ENCODE measurements at places on chromosomes 12 and 14. TPM values are rescaled to one million over a fixed set of nuclear protein-coding genes. Genes with fewer than 3 reads are reported as not detected.
A peak's percentile ranks its signal among the peaks of the same experiment; 100 is the strongest.

TGFB3 gene
- polyA plus RNA-seq: 7.9 TPM

DNA sequence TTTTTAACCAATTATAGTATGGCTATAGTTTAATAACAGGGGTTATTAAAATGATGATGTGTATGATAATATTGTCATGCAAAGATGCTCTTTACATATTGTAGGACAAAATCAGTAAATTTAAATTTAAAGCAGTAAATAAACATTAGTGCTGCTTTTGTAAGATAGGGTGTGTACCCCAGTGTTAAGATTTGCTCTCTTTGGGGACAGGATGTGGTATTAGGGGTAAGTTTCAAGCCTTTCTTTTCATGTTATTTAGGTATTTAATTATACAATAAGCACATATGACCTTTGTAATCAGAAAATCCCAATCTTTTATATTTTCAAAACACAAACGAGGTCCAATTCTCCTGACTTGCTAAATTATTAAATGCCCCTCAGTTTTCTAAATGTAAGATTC, 39.7 kb upstream of the RPH3A start:
- no peaks in the 10 kb centered on the region for H3K36me3 ChIP-seq
- no peak for DNase-seq
- no peaks in the 10 kb centered on the region for H3K27me3 ChIP-seq
- no peak overlapping the region for H3K4me3 ChIP-seq
- no peak overlapping the region for H3K27ac ChIP-seq
- no peaks in the 10 kb centered on the region for H3K4me1 ChIP-seq

CYP46A1 gene
- 1.5 TPM for polyA plus RNA-seq

DNA sequence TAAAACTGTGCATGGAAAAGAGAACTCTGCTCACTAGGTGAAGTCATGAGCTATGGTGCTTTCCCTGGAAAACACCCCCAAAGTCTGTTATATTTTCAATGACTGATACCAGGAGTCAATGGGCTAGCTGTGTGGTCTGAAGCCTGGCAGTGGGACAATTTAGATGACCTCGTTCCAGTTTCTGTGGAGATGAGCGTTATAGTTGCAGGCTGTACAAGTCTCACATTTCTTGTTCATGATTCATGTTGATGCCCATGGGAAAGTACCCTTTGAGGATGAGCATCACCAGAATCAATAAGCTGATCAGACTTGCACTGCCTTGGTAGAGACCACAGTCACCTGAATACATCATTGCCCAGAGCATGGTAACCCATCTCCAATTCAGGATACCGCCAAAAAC, 70.7 kb downstream of the NOVA1 start:
- no peaks in the 10 kb centered on the region for H3K27me3 ChIP-seq
- DNase-seq: no peak
- H3K27ac ChIP-seq: no peak overlapping the region
- H3K4me1 ChIP-seq: peaks cover 14% of the 10 kb centered on the region
- H3K4me3 ChIP-seq: no peak overlapping the region
- H3K36me3 ChIP-seq: no peaks in the 10 kb centered on the region

TESPA1 gene
- polyA plus RNA-seq: 0.23 TPM

RDH12 gene
- polyA plus RNA-seq: not detected

DNA sequence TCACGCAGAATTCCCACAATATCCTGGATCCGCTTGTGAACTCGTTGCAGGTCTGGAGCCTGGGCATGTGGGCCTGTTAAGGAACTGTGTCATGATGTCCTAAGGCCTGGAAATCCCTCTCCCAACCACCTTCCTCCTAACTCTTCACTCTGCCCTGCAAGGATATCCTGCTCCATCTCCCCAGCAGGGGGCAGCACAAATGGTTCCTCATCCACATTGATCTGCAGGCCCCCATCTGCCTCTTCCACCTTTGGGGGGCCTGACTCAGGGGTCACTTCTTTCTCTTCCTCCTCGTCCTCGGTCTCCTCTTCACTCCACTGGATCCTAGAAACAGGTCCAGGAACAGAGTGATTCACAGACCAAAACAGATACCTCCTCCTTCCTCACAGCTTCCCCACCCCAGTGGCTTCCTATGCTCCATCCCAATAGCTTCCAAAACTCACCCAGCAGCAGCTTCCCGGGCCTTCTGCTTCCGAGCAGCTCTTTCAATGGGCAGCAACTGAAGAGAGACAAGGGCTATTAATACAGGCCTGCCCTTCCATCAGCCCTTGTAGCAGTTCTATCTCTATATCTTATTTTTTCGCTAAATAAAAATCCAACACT, 4.5 kb downstream of the NOP2 start:
- H3K27ac ChIP-seq: no peak overlapping the region
- peak; percentile 49 for DNase-seq
- no peak overlapping the region for H3K4me3 ChIP-seq
- H3K27me3 ChIP-seq: no peaks in the 10 kb centered on the region
- no peaks in the 10 kb centered on the region for H3K4me1 ChIP-seq

MANSC4 gene
- polyA plus RNA-seq: not detected

DNA sequence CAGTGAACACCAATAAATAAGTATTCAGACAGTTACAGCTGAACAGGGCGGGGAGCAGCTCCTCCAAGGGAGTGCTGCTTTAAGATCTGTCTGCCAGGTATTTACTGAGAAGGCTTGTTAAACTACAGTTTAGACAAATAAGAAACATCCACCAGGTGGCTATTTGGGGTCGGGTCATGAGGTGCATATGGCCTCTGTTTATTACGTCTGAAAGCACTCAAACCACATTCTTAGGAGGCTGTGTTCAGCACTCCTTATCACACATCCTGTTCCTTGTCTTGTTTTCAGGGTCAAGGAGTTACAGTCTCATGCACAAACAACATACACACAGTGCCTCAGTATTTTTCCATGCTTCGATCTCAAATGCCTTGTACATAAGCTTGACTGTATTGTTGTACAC, 78.8 kb downstream of the KCNMB4 start:
- no peak for DNase-seq
- no peak overlapping the region for H3K4me3 ChIP-seq
- no peaks in the 10 kb centered on the region for H3K27me3 ChIP-seq
- no peaks in the 10 kb centered on the region for H3K36me3 ChIP-seq
- H3K27ac ChIP-seq: no peak overlapping the region

SRGAP1 gene
- 4.5 TPM for polyA plus RNA-seq

DNA sequence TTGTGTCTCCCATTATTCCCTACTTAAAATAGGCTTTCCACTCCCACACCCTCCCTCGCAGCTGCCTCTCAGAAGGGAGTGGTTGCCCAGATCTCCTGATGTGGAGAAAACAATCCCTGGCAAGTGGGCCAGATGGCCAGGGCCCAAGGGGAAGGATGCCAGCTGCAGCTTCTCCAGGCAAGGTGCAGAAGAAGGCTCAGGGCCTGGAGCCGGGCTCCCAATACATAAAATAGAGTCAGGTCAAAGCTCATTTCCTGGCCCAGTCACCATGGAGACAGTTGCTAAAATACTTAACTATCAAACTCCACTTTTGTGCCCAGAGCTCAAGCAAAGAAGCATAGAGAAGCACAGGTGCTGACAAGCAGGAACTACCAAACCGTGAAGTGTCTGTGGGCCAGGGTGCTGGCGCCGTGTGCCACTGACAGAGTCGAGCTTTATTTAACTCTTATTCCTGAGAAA, 45.7 kb upstream of the ITPR2 start:
- peaks cover 19% of the 10 kb centered on the region for H3K4me1 ChIP-seq
- peak; percentile 80 for DNase-seq
- H3K36me3 ChIP-seq: no peaks in the 10 kb centered on the region
- no peak overlapping the region for H3K4me3 ChIP-seq
- H3K27ac ChIP-seq: peak overlapping the region; percentile 55

DNA sequence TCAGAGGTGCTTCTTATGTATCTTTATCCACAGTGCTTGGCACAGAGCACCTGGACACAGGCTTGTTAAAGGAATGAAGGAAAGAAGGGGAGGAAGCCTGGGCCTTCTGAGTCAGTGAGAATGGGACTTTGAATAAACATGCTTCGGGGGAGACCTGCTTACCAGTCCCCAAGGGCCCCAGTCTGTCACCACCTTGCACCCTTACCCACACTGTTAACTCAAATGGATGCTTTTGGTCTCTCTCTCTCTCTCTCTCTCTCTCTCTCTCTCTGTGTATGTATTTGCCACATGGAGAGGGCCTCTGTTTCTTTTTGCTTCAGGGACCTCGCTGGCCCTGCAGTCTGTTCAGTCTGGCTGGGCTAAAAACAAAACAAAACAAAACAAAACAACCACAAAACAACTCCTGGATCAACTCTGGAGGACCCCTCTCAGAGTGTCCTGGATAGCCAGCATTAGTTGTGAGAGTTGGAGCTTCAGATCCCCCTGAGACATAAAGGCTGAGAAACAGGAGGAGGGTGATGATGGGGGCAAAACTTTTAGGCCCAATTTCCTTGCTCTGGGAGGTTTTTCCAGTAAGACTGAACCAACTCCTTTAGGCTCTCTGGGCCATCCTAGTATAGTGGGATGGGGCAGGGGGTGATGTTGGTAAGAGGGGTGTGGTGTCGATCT, 1.9 kb downstream of the KIF5A start:
- peaks cover 8% of the 10 kb centered on the region for H3K4me1 ChIP-seq
- no peak overlapping the region for H3K4me3 ChIP-seq
- H3K27ac ChIP-seq: no peak overlapping the region
- peaks cover 32% of the 10 kb centered on the region for H3K27me3 ChIP-seq
- H3K36me3 ChIP-seq: no peaks in the 10 kb centered on the region

DNA sequence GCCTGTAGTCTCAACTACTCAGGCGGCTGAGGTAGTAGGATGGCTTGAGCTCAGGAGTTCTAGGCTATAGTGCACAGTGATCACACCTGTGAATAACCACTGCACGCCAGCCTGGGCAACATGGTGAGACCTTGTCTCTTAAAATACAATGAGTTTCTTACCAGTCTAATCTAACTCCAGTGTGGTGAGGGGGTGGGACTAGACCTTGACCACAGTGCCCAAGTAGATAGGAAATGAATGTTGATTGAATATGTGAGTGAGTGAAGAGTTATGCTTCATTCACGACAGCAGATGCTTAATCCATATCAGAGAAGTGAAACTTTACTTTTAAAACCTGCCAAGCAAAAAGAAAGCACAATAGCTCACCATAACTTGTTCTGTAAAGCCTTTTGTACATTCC, 11.2 kb upstream of the AK7 start:
- H3K4me1 ChIP-seq: no peaks in the 10 kb centered on the region
- no peaks in the 10 kb centered on the region for H3K27me3 ChIP-seq
- no peak overlapping the region for H3K4me3 ChIP-seq
- DNase-seq: no peak

SLC10A1 gene
- not detected for polyA plus RNA-seq

CGRRF1 gene
- 17.7 TPM for polyA plus RNA-seq

SERPINA5 gene
- polyA plus RNA-seq: 2.5 TPM

SRRM4 gene
- polyA plus RNA-seq: 0.42 TPM

SMIM41 gene
- 0.65 TPM for polyA plus RNA-seq

- no peak for DNase-seq
- no peaks in the 10 kb centered on the region for H3K4me1 ChIP-seq
- H3K27me3 ChIP-seq: no peaks in the 10 kb centered on the region
- H3K27ac ChIP-seq: peak overlapping the region; percentile 29
- H3K36me3 ChIP-seq: no peaks in the 10 kb centered on the region
- no peak overlapping the region for H3K4me3 ChIP-seq
These were observed 14.8 kb downstream of the PLEKHA5 start for GRCh38 chr12:19144287-19144686.

GRCh38 chr12:13250416-13250815, 53.9 kb downstream of the EMP1 start:
- no peak overlapping the region for H3K27ac ChIP-seq
- H3K4me3 ChIP-seq: no peak overlapping the region
- no peaks in the 10 kb centered on the region for H3K4me1 ChIP-seq
- H3K27me3 ChIP-seq: no peaks in the 10 kb centered on the region
- no peaks in the 10 kb centered on the region for H3K36me3 ChIP-seq

Measured in heart left ventricle (tissue), 16 donors.